ENCODE measurements at places on chromosomes 6 and 20.

DNA sequence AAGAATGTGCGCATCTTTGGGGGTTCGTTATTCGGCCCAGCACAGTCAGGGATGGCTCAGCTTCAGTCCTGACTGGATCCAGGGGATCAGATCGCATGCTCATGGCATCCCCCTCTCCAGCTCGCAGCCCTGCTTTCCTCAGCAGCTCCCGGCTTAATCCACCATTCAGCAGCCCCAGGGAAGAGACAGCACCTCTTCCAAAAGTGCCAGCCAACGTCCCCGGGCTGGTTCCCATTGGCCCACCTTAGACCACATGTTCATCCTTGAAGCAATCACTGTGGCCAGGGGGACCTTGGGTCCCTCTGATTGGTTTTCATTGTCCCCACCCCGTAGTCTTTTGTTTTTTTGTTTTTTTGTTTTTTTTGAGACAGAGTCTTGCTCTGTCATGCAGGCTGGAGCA, 188.7 kb downstream of the ZMYND8 start:
- no peak for DNase-seq

DNA sequence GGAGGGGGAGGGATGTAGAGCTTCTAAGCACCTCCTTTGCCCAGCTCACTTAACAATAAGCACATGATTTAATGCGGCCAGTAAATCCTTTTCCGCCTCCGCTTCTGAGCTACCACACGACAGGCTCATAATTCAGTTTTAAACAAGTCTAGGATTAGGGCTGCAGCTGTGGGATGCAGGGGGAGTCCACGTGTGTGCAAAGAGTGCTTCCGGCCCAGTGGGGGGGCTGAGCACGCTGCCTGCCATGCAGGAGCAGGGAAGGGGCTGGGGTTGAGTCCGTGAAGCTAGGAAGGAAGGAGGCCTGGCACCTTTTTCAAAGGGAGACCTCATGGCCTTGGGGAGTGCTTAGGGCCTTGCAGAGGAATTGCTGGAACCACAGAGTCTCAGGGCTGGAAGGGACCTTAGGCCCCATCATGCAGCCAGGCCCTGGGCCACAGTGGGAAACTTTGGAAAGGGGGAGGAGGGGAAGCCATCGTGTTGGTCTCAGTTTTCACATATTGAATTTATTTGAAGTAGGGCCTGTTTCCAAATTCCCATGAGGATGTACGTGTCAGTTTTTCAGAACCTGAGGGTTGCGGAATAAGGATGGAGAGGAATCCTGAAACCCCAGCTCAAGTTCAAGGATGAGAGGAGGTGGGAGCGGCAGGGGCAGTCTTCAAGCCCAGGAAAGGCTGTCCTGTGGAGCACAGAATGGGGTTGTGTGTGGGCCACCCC, 96.1 kb downstream of the VEGFA start:
- DNase-seq, result peak; percentile 33

- DNase-seq, result no peak
Observed at GRCh38 chr6:101011186-101011585, 130.1 kb upstream of the ASCC3 start.

DNA sequence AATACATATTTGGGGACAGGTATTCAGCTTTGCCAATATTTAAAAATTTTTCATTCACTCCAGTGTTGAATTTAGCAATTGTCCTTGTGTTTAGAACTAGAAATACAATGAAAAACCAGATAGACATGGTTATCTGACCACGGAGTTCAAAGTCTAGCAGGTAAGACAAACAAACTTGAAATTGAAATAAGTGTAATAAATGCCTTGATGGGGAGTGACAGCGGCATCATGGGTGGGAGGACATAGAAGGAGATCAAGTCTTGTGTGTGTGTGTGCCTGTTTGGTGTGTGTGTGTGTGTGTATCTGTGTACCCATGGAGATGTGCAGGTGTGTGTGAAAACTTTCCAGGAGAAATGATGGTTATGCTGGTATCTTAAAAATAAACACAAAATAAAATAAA, 750.0 kb upstream of the CITED2 start:
- no peak for DNase-seq

DNA sequence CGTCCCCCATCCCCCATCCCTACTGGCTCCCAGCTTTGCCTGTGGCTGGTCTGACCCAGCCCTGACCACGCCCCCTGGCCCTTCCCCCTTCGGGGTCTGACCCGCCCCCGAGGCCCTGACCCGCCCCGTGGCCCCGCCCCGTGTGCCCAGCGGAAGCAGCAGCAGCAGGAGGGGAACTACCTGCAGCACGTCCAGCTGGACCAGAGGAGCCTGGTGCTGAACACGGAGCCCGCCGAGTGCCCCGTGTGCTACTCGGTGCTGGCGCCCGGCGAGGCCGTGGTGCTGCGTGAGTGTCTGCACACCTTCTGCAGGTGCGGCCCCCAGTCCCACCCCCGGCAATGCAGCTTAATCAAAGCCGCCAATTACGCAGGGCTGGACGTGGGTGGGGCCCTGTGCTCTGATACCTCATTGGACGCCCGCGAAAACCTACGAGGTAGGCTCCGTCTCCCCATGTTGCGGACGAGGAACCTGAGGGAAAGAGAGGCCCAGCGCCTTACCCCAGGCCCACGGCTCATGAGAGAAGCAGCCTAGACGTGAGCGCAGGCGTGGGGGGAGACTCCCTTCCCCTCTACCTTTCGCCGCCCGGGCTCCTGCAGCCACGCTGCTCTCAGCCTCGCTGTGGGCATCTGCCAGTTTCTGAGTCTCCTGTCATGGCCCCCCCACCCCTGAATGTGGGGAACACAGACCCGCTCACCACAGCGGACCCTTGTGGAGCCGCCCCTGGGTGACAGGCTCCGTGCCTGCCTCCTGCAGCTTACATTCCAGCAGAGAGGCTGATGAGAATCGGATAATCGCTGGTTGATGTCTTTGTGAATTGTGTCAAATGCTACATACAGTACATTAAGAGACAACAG, 12.8 kb downstream of the RBCK1 start:
- no peak for DNase-seq

DNA sequence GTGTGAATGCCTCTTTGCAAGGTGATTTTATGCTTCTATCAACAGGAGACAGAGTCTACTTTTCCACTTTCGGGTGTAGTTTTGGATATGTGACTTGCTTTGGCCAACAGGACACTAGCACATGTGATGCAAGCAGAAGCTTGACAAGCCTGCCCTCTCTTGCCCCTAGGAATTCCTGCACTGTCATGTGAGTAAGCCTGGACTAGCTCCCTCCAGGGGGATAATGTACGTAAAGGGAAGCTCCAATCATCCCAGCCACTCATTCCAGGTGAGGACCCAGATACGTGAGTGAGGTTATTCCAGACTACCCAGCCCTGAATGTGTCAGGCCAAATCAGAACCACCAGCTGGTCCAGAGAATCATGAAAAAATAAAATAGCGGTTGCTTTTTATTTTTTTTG, 33.3 kb downstream of the BEND3 start:
- no peak for DNase-seq

DNA sequence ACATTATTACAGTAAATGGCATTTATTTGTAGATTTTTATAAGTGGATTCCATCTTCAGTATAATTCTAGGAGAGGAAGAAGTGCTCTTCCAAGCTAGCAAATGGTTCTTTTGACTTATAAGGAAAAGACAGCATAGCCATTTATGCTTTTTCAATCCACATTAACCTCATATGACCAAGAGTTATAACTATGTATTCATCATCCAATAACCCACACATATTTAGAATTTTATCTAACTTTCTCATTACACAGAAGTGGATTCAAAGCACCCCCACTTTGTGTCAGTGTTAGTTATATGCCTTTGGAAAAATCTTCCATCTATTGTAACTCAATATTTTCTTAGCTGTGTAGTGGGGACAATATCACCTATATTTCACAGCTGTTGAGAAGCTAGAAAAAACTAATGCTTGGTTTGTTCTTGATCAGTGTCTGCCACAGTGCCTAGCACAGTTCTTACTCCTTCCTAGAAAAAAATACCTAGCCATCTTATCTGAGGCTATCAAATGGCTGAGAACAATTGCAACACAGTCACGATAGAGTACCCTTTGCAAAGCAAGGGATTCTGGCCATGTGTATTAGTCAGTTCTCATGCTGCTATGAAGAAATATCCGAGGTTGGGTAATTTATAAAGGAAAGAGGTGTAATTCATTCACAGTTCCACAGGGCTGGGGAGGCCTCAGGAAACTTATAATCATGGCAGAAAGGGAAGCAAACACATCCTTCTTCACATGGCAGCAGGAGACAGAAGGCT, 986.3 kb downstream of the TFAP2A start:
- DNase-seq, result no peak

DNA sequence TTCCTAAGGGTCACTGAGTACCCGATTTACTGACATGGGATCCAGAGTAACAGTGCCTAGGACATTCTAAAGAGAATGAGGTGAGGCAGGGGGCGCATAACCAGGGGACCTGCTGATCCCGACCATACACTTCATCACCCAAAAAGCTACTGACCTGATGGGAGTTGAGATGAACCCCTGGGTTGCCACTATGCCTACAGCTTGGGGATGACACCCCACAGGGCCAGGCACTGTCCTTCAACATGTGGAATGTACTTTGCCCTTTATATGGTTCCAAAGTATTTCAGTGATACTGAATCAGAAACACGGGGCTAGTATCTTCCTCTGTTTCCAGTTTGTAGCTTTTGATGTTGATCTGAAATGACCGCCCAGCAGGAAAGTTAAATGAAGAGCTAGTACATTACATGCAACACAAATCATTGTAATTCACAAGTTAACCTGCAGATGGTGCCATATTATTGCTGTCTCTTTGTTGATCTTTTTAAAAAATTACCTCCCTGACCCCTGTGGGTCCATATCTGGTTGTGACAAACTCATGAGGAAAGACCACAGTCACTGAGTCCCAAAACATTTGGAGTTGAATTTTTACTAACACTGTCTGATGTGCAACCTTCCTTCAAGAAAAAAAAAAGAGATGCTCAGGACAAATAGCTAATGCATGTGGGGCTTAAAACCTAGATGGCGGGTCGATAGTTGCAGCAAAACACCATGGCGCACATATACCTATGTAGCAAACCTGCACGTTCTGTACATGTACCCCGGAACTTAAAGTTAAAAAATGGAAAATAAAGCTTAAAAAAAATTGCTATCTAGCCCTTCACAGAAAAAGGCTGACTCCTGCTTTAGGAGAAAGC, 42.7 kb upstream of the GCNT2 start:
- peak; percentile 48 for DNase-seq

DNA sequence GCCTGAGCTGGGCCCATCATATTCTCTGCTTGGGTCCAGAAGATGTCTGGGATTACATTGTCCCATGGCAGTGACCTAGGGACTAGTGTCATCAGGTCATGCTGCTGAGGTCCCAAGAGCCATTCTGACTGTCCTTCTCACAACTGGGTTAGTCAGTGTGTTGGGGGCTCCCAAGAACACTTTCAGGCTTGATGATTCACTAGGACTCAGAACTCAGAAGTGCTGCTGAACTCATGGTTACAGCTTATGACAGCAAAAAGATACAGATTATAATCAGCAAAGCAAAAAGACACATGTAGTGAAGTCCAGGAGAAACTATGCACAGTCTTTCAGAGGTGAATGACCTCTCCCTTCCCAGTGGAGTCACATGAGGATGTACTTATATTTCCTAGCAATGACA, 107.8 kb downstream of the SYNE1 start:
- no peak for DNase-seq
